ENCODE measurements at places on chromosomes 5 and 9.

- peak; percentile 59 for DNase-seq
Measured at GRCh38 chr9:96449523-96449844, 485 bp upstream of the HABP4 start.

DNA sequence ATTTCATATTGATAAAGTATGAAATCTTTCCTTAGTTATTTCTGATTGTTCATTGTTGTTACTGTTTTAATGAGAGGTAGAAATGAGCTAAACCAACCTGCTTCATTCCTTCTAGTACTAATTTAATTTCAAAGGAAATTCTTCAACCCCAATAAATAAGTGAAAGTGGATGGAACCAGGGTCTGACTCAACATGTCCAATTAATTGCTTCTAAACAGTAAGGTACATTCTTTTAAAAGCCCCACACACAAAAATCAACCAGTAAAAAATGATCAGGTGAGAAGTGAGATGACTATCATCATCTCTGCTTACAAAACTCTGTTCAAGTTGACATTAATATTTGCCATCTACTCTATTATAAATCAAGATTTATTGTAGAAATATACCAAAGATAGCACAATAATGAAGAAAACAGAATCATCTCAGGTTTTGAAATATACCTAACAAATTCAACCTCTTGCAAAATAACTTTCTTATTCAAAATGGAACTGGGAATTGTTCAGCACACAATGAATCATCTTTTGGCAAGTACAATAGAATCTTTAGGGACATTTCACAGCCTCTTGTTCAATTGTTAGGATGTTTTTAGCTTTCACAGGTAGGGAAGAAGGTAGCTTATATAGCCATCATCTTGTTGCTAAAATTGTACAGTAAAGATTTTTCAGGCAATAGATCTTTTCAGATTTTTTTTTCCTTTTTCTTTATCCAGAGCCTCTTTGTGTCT is 114.5 kb downstream of the RPS23 start:
- DNase-seq, result no peak

DNA sequence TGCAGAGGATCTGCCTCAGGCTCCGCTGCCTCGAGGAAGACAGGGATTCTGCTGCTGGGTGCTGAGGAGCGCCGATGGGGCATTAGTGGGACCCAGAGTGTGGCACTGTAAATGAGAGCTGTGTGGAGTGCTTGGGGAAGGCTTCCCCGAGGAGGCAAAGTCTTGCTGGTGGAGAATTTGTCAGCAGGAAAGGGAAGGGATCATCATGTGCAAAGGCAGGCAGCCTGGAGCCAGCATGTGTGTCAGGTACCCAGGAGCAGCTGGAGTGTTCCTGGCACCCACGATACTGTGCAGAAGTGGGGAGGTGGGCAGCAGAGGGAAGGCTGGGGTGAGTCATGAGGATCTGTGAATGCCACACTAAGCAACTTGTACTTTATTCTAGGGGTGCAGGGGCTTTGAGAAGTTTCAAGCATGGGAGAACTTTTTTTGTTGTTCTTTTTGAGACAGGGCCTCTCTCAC is 12.3 kb downstream of the B4GALT7 start:
- no peak for DNase-seq

GRCh38 chr9:17509701-17510100 is 69.2 kb upstream of the SH3GL2 start:
- DNase-seq, result no peak

DNA sequence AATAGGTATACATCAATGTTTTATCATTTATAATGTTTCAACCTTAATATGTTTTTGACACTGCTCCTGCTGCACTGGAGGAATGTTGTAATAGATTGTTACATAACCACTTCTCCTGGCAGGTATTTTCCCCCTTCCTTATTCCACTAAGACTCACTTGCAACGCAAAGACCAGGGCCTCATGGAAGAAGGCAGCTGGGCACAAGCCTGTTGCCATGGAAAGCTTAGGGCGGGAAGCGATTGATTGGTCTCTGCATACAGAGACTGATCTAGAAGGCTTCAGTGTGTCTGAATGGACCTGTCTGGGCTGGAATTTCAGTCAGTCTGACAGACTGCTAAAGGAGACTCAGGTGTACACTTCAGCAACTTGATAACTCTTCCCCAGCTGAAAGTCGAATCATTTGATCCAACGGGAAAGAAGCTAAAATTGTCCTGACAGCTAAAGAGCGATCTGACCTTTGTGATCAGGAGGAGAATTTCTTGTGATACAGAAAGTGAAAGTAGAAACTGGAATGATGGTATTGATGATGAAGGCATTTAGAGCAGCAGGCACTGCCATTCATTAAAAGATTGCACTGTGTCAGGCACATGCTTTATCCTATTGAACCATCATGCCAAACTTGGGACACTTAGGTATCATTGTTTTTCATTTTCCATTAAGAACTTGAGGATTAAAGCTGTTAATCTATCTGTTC is 65.1 kb downstream of the GRIA1 start:
- DNase-seq, result no peak

GRCh38 chr5:57804007-57804444 is 321.4 kb upstream of the ACTBL2 start:
- DNase-seq, result no peak

DNA sequence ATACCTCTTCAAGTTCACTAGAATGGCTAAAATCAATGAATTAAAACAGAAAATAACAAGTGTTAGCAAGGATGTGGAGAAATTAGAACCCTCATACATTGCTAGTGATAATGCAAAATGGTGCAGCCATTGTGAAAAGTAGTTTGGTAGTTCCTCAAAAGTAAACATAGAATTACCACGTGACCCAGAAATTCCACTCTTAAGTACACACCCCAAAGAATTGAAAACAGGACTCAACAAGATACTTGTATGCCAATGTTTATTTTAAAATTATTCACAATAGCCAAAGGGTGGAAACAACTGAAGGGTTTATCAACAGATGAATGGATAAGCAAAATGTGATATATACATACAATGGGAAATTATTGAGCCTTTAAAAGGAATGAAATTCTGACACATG is 70.3 kb downstream of the BARX1 start:
- DNase-seq, result no peak

DNA sequence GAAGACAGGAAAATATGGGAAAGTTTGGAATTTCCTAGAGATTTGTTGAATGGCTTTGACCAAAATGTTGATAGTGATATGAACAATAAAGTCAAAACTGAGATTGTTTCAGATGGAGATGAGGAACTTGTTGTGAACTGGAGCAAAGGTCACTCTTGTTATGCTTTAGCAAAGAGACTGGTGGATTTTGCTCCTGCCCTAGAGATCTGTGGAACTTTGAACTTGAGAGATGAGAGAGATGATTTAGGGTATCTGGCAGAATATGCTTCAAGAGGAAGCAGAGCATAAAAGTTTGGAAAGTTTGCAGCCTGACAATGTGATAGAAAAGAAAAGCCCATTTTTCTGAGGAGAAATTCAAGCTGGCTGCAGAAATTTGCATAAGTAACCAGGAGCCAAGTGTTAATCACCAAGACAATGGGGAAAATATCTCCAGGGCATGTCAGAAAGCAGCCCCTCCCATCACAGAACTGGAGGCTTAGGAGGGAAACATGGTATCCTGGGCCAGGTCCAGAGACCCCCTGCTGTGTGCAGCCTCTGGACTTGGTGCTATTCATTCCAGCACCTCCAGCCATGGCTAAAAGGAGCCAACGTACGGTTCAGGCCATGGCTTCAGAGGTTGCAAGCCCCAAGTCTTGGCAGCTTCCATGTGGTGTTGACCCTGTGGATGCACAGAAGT is 114.3 kb upstream of the STARD4 start:
- DNase-seq, result no peak

- DNase-seq, result no peak
Measured at GRCh38 chr9:129891569-129891968, 56.3 kb downstream of the USP20 start.

GRCh38 chr9:110615498-110615897 is 36.0 kb upstream of the SVEP1 start:
- no peak for DNase-seq

- DNase-seq, result no peak
Measured at GRCh38 chr5:74943905-74944304, 77.7 kb upstream of the FAM169A start.

DNA sequence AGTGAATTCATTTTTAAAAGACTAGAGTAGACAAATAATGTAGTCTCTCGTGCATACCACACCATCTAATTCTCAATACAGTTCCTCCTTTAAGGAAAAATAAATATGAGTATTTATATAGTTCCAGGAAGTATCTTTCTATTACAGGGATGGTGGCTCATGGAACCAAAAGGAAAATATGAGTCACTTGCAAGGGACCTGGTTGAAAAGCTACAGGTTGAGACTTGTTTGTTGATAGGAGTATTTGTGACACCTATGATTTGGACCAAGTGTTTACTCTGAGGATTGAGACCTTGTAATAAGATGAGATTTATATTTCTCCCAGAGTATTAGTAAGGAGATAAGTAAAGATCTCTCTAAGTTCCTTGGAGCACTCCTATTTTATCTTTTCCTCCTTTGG is 67.4 kb downstream of the CDO1 start:
- DNase-seq, result no peak

DNA sequence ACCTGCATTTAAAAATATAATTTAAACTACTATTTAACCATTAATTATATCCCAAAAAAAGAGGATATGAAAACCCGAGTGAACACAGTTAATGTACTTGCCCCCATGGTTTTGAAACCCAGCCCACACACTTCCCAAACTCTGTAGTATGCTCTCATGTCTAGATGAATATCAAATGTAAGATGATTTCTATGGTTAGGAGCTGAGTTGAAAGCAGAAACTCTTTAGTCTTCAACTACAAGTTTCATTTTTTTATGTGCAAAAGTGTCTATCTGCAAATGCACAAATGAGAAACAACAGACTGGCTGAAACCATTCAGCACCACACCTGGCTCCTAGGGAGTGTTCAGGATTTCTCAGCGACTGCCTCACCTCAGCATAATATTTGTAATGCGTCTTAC is 183.3 kb downstream of the SEMA5A start:
- no peak for DNase-seq

- DNase-seq, result no peak
Measured at GRCh38 chr9:9538766-9539165, 1074.0 kb downstream of the PTPRD start.

DNA sequence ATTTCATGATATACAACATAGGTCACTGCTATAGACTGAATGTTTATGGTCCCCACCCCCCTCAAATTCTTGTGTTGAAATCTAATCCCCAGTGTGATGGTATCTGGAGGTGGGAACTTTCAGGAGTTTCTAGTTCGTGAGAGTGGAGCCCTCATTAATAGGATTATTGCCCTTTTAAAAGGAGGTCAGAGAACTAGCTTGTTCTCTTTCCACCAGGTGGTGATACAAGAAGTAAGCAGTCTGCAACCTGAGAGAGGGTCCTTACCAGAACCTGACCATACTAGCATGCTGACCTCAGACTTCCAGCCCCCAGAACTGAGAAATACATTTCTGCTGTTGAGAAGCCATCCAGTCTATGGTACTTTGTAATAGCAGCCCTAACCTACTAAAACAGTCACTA is 33.3 kb downstream of the TMEM161B start:
- DNase-seq, result no peak

DNA sequence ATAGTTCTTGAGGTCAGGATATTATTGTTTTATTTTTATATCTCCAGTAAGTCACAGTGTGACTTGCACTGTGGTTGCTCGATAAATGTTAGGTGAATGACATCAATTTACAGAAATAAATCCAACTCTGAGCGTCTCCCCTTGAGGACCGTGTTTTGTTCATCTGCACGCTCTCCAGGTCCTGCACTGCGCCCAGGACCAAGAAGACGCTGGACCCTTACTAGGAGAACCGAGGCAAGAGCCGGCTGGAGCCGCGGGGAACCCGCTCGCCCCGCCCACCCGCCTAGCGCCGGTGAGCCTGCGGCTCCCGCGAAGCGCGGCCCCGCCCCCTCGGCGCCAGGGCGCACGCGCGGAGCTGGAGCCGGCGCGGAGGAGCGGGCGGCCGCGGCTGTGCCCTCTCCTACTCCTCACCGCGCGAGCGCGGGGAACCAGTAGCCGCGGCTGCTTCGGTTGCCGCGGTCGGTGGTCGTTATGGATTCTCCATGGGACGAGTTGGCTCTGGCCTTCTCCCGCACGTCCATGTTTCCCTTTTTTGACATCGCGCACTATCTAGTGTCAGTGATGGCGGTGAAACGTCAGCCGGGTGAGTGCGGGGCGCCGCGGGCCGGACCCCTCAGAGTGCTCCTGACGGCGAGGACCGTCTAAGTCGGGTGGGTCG is at the start of gene TMEM38B:
TSS of gene TMEM38B (plus strand) at position 352 of the 658 bp plus-strand sequence. CDS start at position 472, 120 bp downstream.
- DNase-seq, result peak; percentile 20

- no peak for DNase-seq
Measured at GRCh38 chr9:76438841-76439588, 20.0 kb upstream of the GCNT1 start.

GRCh38 chr5:122180863-122181548 is 51.7 kb downstream of the ZNF474 start:
- DNase-seq, result no peak

DNA sequence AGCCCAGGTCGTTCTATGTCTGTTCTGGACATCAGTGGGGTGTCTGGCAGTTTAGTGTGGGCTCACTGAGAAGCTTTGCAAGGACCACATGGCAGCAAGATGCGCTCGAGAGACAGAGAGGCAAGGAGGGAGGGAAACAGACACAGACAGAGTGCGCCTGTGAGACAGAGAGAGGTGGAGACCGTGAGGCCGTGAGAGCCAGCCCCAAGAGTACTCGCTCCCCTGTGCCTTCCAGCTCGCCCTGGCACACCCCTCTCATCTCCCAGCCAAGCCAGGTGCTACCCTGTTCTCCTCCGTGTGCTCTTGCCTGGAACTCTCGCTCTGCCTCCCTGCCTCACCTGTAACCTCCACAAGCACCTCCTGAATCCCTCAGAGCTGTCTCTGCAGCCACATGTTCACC is 106.8 kb downstream of the EHMT1 start:
- no peak for DNase-seq

GRCh38 chr5:170135796-170136490 is 30.2 kb downstream of the FOXI1 start:
- no peak for DNase-seq

DNA sequence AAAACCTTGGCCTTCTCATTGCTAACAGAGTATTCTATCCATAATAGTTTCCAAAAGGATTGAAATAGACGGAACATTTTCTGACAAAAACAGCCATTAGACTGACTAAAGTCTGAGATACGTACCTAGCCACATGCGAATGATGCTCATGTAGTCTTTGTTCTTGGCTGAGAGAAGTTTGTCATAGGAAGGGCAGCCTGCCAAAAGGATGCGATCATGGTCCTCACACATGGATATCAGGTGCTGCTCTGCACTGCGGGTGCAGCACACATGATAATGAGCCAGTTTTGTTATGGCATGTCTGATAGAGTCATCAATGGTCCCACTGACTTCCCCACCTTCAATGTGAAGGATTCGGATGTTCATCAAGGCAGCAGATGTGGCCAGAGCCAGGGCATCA is 12.3 kb downstream of the GNE start:
- DNase-seq, result no peak

DNA sequence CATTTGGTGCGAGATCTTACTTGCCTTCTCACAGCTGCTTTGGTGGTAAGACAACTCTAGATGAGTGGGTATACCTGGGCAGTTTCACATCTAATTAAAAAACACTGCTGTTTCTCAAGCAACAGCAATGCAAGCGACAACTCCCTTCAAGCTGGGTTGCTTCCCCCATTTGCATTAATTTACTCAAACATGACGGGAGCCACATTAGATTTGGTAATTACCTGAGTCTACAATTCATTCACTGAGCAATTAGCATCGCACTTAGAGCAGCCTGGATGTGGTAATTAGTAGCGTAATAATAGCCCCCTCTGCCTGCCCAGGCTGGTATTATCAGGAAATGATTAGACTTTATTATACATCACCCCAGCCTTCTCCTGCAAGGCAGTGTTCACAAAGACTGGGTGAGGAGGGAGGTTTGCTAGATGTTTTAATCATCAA is 73.4 kb downstream of the FBXO38 start:
- peak; percentile 10 for DNase-seq

GRCh38 chr5:176535664-176536131 is 1.5 kb downstream of the RNF44 start:
- DNase-seq, result no peak
